ENCODE measurements at places on chromosomes 1 and 21.
A peak's percentile ranks its signal among the peaks of the same experiment; 100 is the strongest.

DNA sequence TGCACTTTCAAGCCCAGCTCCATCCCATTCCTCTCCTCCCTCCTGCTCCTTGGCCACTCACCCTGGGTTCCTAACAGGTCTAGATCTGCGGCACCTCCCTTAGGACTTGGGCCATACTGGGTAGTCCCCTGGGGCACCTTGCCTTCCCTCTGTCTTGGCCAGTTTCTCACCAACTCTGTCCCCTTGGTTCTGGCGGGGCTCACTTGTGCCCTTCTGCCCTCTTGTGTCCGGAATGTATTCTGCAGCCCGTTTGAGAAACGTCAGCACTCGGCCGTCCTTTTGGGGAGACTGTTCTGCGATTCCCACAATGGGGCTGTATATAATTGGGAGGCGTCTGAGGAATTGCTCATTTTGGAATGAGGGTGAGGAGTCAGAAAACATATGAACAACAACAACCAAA is 162.4 kb downstream of the ZSCAN20 start:
- no peak for DNase-seq

GRCh38 chr1:12087797-12088314 is 24.8 kb downstream of the TNFRSF8 start:
- no peak for DNase-seq

- DNase-seq, result no peak
Measured at GRCh38 chr1:76262601-76263000, 188.1 kb downstream of the ST6GALNAC3 start.

GRCh38 chr1:1373051-1373814 is 1.8 kb downstream of the AURKAIP1 start:
- DNase-seq, result no peak

- DNase-seq, result peak; percentile 85
Measured at GRCh38 chr1:12619792-12620487, 1.9 kb upstream of the DHRS3 start.

DNA sequence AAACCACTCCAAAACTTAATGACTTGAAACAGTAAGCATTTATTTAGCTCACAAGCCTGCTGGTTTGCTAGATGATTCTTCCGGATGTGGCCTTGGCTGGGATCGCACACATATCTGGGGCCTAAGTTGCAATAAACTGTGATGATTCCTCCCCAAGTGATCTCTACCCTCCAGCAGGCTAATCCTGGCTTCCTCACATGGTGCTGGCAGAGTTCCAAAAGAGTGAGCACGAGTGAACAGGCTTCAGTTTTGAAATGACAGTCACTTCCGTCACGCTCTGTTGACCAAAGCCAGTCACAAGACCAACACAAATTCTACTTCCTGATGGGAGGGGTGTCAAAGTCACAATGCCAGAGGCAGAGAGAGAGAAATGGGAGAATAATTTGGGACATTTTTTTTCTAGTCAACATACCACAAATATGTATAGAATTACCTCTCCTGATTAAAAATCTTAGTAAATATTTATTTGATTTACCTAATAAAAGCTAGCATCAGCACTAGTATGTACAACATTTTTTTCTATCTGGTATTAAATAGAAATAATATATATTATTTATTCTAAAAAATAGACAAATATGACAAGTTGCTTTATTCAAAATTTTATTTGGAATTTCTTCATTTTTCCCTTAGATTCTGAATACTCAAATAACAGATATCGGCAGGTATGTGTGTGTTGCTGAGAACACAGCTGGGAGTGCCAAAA is 292.7 kb downstream of the TPR start:
- peak; percentile 95 for DNase-seq

DNA sequence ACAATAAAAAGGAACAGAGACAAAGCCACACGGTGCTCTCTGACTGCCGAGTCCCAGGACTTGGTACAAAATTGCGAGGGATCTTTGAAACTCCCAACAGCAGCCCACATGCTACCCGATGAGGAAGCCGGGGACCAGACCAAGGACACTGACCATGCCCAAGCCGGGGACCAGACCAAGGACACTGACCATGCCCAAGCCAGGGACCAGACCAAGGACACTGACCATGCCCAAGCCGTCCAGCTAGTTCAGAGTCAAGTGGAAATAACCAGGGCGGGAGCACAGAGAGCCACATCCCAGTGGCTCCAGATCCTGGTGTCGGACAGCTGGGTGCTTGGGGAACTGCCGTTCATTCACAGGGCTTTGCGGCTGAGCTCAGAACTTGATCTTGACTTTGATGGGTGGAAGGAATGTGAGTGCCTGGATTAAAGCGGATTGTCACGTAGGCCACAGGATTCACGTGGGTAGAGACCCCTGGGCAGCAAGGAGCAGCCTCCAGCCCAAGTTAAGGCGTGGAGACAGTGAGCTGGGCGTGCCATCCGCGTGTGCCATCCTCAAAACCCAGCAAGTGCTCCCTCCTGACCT is 16.5 kb upstream of the TRAPPC10 start:
- DNase-seq, result no peak

GRCh38 chr21:39142972-39143371 is 40.3 kb downstream of the PSMG1 start:
- no peak for DNase-seq

GRCh38 chr1:77283701-77284425 is 2.0 kb downstream of the AK5 start:
- no peak for DNase-seq

GRCh38 chr21:36985751-36986594 is 19.5 kb upstream of the HLCS start:
- DNase-seq, result no peak

DNA sequence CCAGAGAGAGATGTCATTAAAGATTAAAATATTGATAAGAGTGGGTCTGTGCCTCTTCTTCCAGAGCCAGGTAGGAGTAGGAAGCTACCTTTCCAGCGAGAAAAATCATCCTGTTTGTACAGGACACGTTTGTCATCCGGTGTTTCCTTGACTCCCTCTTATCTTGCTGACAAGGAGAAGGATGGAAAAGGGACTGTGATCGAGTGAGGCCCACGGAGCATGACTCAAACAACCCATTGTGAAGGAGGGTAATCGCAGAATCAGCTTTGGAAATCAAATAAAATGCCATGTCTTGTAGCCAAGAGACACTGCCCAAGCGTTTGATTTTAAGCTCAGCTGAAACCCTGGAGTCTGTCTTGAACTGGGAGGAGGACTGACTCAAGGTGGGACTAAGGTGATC is 97.7 kb downstream of the IGSF21 start:
- no peak for DNase-seq

DNA sequence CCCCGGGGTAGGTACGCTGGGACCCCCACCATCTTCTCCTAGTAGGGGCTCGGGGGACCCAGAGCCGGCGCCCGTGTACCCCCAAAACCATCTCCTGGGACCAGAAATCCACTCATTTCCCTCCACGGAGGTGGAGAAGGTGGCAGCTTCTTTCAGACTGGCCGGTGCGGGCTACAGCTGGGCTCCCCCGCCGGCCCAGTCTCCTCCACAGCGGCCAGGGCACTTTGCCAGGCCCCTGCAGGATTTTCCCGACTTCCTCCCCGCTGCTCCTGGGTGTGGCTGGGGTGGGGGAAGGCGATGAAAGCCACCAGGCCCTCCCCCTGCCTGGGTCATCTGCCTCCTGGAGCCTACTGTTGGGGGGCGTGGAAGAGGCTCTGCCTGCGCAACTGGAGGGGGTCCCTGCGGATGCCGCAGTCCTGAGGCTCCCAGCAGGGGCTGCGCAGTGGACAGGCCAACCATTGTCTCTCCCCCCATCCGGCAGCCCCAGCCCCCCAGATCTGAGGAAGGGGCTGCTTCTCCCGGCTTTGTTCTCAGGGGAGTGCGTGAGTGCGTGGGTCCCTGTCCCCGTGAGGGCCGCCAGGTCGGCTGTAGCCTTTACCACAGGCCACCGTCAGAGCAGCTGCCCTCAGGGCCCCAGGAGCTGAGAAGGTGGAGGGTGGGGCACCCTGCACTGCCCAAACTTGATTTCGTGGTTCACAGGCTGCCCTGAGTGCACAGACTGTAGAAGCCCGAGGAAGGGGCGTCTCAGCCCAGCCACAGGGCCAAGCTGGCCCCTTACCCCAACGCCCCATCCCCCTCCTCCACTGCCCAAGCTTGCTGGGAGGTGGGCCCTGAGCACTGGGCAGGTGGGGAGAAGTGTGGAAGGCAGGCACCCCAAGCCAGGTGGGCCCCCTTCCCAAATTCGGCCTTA is 1.3 kb downstream of the AGRN start:
- no peak for DNase-seq

GRCh38 chr1:2642131-2642559 is 9.3 kb upstream of the MMEL1 start:
- no peak for DNase-seq

- no peak for DNase-seq
Measured at GRCh38 chr1:7847599-7847998, 5.3 kb downstream of the UTS2 start.

- DNase-seq, result no peak
Measured at GRCh38 chr1:45647248-45648021, 23.6 kb upstream of the CCDC17 start.

- DNase-seq, result no peak
Measured at GRCh38 chr21:45420061-45421041, 15.4 kb downstream of the COL18A1 start.

GRCh38 chr1:3336641-3337630 is 117.5 kb upstream of the ARHGEF16 start:
- no peak for DNase-seq

GRCh38 chr1:245060684-245061374 is 94.0 kb upstream of the KIF26B start:
- DNase-seq, result no peak

GRCh38 chr1:176789571-176790090 is 326.7 kb downstream of the PAPPA2 start:
- DNase-seq, result no peak

DNA sequence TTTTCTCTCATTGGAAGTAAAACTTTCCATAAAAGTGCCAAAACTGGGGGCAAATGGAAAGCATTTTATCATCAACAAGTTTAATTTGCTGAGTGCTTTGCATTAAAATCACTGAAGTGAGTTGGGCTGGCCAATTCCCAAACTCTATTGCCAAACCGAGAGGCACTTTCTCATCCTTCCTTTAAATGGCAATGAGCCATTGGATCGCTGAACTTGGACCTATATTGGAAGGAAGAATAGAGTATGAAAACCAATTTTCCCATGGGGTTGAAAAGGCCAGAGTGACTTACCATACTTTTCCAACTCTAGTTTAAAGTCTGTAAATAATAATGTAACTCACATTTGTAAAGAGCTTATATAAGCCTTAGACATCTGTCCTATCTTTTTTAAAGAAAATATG is 189.1 kb upstream of the C1orf87 start:
- no peak for DNase-seq

DNA sequence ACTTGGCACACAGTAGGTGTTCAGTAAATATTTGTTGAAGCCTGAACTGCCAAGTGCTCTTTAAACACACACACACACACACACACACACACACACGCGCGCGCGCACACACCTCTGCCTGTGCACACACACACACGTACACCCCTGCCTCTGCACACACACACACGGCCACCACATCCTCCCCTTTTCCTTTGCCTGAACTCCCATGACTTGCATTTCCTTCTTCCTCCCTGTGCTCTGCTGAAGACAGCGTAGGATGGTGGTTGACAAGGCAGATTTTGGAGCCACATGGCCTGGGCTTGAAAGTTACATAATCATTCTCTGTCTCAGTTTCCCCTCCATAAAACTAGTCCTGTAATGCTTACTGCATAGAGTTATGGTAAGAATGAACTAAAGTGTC is 712.3 kb downstream of the PTPRU start:
- DNase-seq, result no peak

DNA sequence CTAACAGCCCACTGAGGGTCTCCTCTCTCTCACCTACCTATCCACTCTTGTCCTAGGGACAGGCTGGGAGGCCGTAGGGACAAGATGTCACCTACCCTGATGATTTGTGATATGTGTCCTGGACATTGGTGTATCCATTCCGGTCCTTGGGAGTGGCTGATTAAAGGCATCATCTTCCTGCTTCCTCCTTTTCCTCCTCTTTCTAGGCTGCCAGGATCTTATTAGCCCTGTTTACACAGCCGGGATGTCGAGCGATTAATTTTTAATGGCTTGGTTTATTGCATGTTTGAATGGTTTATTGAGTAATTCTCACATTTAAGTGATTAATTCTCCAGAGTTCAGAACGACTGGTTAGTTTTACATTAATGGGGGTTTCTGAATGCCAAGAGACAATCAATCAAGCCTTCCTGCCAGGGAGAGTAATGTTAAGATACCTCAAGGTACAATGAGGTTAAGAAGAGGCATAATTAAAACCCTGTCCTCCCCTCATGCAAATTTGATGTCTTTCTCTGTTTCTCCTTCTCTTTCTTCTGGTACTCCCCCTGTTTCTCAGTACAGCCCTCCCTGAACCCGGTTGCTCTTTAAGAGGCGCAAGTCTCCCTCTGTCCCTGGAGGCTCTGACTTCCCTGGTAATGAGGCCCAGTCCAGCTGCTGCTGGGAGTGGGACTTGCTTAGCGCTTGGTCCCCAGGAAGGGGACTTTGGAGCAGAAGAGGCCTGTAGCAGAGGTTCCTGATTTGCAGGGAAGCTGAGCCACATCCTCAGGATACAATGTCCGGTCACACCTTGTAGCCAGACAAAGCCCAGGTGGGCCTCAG is 50.9 kb downstream of the ACTL8 start:
- no peak for DNase-seq

- no peak for DNase-seq
Measured at GRCh38 chr1:57162607-57163261, 196.9 kb upstream of the C8B start.

DNA sequence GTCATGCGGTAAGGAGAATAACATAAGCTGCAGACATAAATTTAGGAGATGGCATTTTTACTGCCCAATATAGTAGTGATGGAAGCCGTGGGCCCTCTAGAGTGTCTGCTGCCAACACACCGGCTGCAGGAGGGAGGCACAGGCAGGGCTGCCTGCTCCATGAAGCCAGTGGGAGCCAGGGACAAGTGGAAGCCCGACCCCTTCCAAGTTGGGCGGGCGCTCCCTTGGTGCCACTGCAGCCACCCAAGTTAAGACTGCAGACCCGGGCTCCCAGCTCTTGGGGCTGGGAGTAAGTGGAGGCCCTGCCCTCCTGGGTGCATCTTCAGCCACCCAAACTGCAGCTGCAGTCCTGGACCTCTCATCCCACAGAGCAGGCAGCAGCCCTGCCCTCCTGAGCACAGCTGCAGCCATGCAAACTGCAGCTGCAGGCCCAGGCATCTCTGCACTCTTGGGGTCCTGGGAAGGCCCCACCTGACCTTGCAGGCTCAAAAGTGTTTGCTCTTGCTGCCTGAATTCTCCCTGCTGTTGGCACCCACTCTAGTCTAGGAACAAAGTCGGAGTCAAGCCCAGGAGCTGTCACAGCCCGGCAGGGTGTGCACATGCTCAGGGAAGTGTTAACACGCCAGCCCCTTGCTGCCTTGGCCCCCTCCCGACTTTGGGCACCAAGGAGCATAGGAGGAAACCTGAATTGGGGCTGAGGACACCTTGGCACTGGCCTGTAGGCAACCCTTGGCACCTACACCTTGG is 437.2 kb upstream of the PRMT6 start:
- no peak for DNase-seq

DNA sequence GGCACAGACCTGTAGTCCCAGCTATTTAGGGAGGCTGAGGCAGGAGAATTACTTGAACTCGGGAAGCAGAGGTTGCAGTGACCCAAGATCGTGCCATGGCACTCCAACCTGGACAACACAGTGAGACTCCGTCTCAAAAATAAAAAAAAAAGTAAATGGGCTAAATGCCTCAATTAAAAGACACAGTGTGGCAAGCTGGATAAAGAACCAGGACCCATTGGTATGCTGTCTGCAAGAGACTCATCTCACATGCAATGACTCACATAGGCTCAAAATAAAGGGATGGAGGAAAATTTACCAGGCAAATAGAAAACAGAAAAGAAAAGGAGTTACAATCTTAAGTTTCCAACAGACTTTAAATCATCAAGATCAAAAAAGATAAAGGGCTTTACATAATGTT is 40.3 kb downstream of the ACBD6 start:
- DNase-seq, result no peak

Measured in NCI-H1092 (cell line).